ENCODE measurements at places on chromosomes 1 and 21.
A peak's percentile ranks its signal among the peaks of the same experiment; 100 is the strongest.

DNA sequence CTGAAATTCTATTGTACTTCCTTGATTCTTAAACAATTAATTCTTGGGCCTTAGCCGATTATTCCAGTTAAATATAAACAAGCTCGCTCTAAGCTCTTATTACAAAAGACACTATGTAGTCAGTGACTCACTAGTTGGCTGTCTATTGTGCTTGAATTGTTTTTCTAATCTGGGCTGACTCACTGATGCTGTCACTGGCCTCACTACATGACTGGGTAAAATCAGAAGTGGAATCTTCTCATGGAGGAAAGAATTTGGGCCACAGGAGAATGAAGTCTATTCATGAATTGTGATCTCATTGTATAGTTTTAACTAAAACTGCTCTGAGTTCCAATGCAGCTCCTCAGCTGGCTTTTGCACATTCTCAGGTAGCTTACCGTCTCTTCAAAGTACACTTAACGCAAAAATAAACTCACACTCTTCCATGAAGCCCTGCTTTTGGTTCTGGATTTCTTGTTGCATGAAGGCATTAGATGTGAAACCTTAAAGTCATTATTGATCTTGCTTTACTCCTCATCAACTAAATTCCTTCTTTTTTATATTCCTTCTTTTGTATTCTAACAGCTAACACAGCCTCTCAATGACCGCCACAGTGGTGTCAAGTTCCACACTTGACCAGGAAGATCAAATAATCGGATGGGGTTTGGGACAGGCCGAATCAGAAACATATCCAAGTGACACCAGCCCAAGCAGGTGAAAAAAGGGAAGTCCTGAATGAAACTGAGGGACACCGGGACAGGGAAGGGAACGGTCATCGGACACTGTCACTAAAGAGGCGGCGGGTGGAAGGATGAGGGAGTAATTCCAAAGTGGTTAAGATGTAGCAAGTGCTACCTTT, 80.9 kb upstream of the LBR start:
- no peak for DNase-seq

DNA sequence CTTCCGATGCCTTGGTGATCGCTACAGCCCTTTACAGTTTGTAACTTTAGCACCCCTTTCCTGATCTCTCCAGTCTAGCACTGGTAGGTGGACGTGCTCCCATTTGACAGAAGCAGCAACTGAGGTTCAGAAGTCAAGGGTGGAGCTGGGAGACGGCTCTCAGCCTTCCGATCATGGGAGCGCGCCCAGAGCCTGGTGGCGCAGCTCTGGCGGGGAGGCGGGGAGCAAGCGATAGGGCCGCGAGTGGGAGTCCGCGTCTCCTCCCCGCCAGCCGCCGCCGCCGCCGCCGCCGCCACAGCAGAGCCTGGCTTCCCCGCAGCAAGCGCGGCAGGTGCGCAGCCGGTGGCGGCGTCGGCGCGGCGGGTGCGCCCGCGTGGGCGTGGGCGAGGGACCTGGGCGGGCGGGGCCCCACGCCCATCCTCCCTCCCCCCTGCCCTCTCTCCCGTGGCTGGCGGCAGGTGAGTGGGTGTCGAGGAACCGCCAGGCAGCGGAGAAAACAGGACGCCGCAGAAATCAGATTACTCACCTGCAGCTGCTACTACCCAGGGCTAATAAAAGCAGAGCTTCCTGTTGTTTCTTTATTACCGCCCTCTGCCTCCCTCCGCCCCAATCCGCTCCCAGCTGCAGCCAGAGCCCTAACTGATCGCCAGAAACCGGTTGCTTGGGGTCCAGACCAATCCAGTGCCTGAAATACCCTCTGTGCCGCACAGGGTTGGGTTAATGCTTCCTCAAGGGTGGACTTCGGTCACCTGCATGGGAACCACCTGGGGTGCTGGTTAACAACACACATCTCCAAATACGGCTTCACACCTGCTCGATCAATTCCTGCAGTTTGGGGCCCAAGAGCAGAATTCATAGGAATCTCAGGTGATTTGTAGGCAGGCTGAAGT, 60.2 kb upstream of the ID3 start:
- peak; percentile 79 for DNase-seq

GRCh38 chr1:44485229-44485933, 80.3 kb downstream of the RNF220 start:
- DNase-seq = peak; percentile 96

- DNase-seq = no peak
Measured at GRCh38 chr1:74933500-74933899, 200.5 kb downstream of the TYW3 start.

- no peak for DNase-seq
Measured at GRCh38 chr21:45506836-45507522, 35.3 kb downstream of the SLC19A1 start.

GRCh38 chr1:66542314-66542713, 8.4 kb downstream of the SGIP1 start:
- no peak for DNase-seq
